ENCODE measurements at places on chromosomes 1 and 21.

- no peak for DNase-seq
Measured at GRCh38 chr1:209319057-209319432, 264.5 kb upstream of the CAMK1G start.

- DNase-seq, result no peak
Measured at GRCh38 chr1:1144122-1144842, 28.4 kb upstream of the C1orf159 start.

DNA sequence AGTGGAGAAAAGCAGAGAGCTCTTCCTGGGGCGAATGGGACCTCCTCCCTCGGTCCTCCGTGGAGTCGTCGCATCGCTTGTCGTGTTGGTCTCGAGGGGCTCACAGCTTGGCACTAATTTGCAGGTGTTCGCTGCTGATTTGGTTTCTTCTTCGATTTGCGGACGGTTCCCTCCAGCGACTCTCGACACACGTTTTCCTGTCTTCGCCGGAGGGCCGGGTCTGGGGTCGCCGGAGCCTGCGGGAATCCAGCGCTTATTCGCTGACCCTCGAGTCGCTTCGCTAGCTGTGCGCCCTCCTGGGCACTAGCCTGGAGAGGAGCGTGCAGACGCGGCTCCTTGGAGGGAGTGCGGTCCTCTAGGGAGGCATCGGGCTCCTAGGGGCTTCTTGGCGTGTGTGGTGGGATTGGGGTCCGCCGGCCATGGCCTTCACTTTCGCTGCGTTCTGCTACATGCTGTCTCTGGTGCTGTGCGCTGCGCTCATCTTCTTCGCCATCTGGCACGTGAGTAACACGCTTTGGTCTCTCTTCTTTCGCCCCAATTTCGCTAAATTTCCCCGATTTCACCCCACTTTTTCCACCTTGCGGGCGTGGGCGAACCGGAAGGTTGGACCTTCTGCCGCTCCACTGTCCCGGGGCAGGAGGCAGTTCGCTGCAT is 766 bp downstream of the CNIH3 start:
- no peak for DNase-seq

GRCh38 chr21:44758141-44758561 is 43.5 kb downstream of the UBE2G2 start:
- DNase-seq, result no peak

DNA sequence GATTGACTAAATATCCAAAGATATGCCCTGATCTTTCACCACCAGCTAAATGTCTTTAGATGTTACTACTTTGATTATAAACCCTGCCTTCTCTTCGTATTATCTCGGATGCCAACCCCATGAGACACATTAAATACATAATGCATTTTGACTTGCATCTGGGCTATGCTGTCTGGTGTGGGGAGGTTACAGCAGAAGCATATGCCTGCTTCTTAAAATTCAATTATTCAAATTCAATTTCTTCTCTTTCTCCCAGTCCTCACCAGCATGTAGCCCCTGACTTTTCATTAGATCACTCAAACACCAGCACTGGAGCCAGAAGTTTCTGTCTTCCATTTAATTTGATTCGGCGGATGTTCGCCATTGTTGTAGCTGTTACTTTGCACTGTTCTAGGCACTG is 360.7 kb upstream of the CAMK1G start:
- DNase-seq, result no peak
